Large intestine (tissue), 12 donors: ENCODE measurements at places on chromosomes 16 and 17. TPM values are rescaled to one million over a fixed set of nuclear protein-coding genes. Genes with fewer than 3 reads are reported as not detected.

The RAB26 gene
- 19.1 TPM for polyA plus RNA-seq

- DNase-seq, result no peak
Measured at GRCh38 chr17:2835780-2836179, 39.5 kb downstream of the RAP1GAP2 start.

The SSTR5 gene
- polyA plus RNA-seq, result 1.2 TPM

GRCh38 chr17:39662551-39663339 lies 2.4 kb upstream of the TCAP start:
- DNase-seq, result no peak

GRCh38 chr17:29157310-29157709 lies 22.9 kb downstream of the MYO18A start:
- DNase-seq, result no peak

- no peak for DNase-seq
Measured at GRCh38 chr16:1980030-1980769, 1.1 kb downstream of the NOXO1 start.

DNA sequence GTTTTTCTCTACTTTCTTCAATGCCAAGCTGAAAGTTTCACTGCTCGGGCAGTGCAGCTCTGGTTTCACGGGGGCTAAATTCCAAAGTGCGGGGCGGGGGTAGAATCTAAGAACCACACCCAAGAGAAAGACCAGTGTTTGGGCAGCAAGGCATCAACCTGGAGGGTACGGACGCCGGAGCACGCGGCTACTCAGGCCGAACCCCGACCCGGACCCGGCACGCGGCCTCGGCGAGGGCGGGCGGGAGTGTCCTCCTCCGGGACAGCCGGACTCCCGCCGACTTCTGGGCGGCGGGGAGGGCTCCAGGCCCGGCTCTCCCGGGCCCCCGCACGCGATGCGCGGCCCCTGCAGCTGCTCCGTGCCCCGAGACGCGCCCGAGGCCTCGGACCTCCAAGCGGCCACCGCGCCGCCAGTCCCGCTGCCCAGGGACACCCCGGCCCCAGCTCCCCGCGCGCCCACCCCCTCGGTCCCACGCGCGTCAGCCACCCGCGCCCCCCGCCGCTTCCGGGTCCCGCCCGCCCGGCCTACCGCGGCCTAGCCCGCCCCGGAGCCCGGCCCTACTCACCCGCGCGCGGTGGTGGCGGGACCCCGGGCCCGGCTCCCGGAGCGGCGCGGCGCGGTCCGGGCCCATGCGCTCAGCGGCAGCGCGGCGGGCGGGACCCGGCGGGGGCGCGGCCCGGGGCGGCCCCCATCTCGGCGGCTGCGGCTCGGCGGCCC lies 561 bp downstream of the AXIN1 start:
- peak; percentile 82 for DNase-seq

- no peak for DNase-seq
Measured at GRCh38 chr17:74116087-74116717, 87.3 kb upstream of the RPL38 start.

The CCL5 gene
- polyA plus RNA-seq, result 8.3 TPM

DNA sequence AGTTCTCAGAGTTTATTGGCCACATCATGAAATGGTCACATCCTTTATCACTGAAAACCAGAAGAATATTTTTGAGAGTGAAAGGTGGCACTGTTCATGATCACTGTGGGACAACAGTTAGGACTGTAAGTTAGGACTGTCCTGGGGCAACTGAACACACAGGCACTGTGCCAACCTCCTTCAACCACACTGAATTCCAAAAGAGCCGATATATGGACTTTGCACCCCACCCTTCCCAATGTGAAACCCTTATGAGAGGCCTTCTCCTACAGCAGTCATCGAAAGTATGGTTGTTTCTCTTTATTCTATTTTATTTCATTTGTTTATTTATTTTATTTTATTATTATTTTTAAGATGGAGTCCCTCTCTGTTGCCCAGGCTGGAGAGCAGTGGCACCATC lies 353.5 kb downstream of the TOX3 start:
- no peak for DNase-seq

DNA sequence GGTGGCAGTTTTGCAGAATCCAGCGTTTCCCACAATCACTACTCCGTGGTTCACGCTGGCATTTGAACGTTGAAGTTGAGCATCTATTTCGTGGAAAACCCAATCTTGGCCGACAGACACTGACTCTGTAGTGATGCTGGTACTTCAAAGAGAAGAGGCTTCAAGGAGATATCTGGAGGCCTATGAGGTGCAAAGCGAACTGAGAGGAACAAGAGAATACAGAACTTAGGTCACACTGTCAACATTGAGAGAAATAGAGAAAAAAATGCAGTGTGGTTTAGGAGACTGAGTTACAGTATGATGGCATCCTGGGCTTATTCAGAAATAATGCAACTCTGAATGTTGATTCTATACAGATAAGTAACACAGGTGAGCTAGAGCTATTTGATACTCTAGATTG lies 16.0 kb downstream of the CCL16 start:
- no peak for DNase-seq

- no peak for DNase-seq
Measured at GRCh38 chr16:19223235-19224170, 55.5 kb downstream of the SYT17 start.

DNA sequence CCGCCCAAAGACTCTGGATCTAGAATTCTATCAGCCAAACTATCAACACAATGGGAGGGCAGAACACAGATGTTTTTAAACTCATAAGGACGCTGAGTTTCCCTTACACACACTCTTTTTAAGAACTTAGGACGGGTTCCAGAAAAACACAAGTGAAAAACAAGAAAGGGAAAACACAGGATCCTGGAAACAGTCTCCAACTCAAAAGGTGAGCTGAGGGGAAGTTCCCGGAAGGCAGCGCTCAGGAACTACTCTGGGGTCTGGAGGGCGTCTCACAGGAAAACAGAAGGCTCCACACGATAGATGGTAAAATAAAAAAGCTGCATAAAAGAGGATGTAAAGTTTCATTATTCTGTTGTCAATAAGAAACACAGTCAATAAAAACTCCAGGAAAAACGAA lies 80.2 kb upstream of the DOC2B start:
- no peak for DNase-seq

DNA sequence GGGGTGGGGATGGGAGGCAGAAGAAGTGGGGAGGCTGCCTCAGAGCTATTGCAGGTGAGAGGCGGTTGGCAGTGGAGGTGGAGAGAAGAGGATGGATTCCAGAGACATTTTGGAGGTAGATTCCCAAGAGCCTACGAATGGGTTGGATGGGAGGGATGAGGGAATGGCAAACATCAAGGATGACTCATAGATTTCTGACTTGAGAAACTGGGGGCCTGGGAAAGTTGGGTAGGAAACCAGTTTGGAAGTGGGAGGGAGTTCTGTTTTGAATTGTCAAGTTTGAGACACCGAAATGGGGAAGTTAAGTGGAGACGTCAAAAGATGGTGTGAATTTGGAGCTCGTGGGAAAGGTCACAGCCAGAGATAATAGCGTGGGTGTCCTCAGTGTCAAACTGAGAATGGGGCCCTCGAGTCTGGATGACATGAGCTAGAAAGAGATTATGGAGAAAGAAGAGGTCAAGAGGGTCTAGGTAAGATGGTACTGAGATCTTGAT lies 6.2 kb upstream of the CYLD start:
- DNase-seq, result no peak

GRCh38 chr17:6578491-6578890 lies 22.1 kb upstream of the PITPNM3 start:
- DNase-seq, result no peak

The AOC3 gene
- polyA plus RNA-seq, result 14.8 TPM

- no peak for DNase-seq
Measured at GRCh38 chr16:2769675-2770056, 7.4 kb downstream of the ELOB start.

The TMEM92 gene
- 75.9 TPM for polyA plus RNA-seq

The NEUROD2 gene
- polyA plus RNA-seq, result 0.01 TPM

The CPHXL2 gene
- 0.06 TPM for polyA plus RNA-seq

The ZP2 gene
- polyA plus RNA-seq, result 0.27 TPM

The OR1D5 gene
- not detected for polyA plus RNA-seq

- DNase-seq, result no peak
Measured at GRCh38 chr16:89150090-89150835, 21.3 kb upstream of the CDH15 start.

DNA sequence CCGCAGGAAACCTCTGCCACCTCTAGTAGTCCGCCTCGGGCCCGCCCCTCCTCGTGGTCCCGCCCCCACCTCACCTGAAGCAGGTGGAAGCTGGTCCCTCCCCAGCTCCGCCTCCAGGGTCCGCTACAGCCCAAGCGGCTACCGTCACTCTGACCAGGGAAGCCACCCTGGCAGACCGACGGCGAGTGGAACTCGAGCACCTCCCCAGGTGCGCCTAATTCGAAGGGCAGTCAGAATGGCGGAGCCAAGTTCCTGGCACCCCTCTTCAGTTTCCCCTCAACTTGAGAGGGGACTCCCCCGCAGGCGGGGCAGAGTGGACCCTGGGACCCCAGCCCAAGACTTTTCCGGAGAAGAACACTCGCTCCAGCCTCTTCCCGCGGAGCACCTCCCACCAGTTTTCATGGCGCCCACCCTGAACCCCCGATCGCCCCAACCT lies 507 bp downstream of the FHOD1 start:
- no peak for DNase-seq

- no peak for DNase-seq
Measured at GRCh38 chr17:39794249-39794970, 56.7 kb downstream of the GRB7 start.

The RCVRN gene
- 0.63 TPM for polyA plus RNA-seq

The SNX20 gene
- 2.1 TPM for polyA plus RNA-seq

The ZNF785 gene
- polyA plus RNA-seq, result 22.7 TPM

The CBFA2T3 gene
- 7.4 TPM for polyA plus RNA-seq

GRCh38 chr17:50638606-50638965 lies 3.9 kb downstream of the ABCC3 start:
- no peak for DNase-seq

The PRSS8 gene
- 252 TPM for polyA plus RNA-seq

DNA sequence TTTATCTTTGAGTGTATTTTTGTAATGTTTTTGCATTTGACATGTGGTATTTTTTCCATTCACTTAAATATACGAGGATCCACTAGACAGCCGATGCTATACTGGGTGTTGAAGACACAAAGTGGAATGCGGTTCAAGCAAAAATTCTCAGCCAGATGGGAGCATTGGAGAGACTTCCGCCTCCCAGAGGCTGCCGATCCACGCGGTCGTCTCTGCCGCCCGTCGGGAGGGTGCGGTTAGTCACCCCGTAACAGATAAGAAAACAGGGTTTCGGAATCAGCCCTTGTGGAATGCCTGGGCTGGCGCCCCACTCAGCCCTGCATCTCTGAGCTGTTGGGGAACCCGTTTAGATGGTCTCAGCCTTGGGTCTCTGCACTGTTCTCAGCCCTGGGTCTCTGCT lies 7.3 kb downstream of the GSE1 start:
- no peak for DNase-seq

GRCh38 chr16:67967183-67967957 lies 1.1 kb downstream of the SLC12A4 start:
- no peak for DNase-seq

- DNase-seq, result no peak
Measured at GRCh38 chr17:42535155-42536047, 640 bp upstream of the NAGLU start.

- DNase-seq, result no peak
Measured at GRCh38 chr16:69934751-69935150, 16.4 kb upstream of the CLEC18A start.

The KRT39 gene
- not detected for polyA plus RNA-seq

The TBC1D3G gene
- polyA plus RNA-seq, result not detected

- DNase-seq, result no peak
Measured at GRCh38 chr17:48237456-48237855, 129.9 kb downstream of the SNX11 start.

The GNGT2 gene
- polyA plus RNA-seq, result 4.2 TPM

DNA sequence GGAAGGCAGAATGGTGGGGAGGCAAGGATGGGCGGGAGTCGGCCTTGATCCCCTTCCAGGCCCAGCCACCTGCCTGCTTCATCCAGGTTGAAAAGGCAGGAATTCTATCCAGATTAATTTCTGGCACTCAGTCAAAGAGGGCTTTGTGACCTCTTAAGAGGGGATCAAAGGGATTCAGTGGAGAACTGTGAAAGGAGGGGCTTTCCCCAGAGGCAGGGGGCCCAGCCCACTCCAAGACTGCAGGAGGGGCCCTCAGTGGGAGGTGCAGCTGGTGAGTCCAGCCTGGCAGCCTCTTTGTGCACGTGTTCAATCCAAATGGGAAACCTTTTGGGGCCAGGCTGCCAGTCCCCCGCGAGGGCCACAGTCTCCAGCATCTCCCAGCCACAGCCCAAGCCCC lies 148.5 kb upstream of the PLCG2 start:
- no peak for DNase-seq

GRCh38 chr17:82021900-82022309 lies 773 bp downstream of the CENPX start:
- DNase-seq, result peak; percentile 22

DNA sequence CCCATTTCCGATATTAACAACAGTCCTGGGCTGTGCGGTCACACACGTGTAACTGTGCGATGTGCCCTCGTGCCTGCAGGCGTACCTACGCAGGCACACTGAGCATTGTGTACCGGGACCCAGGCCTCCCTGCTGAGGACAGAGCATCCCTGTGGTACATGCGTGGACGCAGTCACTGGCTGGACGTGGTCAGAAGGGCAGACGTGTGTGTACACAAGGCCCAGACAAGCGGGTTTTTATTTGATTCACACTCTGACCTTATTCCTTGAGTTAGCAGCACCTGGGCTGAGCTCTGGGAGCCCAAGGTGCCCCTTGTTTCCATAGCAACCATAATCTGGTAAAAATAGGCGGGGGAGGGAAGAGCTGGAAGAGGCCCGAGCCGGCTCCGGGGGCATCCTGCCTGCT lies 19.5 kb downstream of the RAP1GAP2 start:
- DNase-seq, result peak; percentile 23

The CDH3 gene
- 5.1 TPM for polyA plus RNA-seq

GRCh38 chr17:37671824-37672547 lies 28.7 kb upstream of the DDX52 start:
- DNase-seq, result peak; percentile 29

- DNase-seq, result no peak
Measured at GRCh38 chr17:16880843-16881230, 91.1 kb downstream of the TNFRSF13B start.

GRCh38 chr17:34207572-34207971 lies 47.5 kb upstream of the CCL2 start:
- DNase-seq, result no peak
